Naive thymus-derived CD4-positive, alpha-beta T cell (primary cell): ENCODE measurements at places on chromosomes 7 and 10.

DNA sequence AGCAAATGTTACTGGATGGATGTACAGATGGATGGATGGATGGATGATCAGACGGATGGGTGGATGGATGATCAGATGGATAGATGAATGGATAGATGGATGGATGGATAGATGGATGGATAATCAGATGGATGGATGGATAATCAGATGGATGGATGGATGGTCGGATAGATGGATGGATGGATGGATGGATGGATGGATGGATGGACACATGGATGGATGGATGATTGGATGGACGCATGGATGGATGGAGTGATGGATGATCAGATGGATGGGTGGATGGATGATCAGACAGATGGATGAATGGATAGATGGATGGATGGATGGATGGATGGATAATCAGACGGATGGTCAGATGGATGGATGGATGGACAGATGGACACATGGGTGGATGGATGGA is 90.3 kb upstream of the TCF7L2 start:
- DNase-seq: no peak

DNA sequence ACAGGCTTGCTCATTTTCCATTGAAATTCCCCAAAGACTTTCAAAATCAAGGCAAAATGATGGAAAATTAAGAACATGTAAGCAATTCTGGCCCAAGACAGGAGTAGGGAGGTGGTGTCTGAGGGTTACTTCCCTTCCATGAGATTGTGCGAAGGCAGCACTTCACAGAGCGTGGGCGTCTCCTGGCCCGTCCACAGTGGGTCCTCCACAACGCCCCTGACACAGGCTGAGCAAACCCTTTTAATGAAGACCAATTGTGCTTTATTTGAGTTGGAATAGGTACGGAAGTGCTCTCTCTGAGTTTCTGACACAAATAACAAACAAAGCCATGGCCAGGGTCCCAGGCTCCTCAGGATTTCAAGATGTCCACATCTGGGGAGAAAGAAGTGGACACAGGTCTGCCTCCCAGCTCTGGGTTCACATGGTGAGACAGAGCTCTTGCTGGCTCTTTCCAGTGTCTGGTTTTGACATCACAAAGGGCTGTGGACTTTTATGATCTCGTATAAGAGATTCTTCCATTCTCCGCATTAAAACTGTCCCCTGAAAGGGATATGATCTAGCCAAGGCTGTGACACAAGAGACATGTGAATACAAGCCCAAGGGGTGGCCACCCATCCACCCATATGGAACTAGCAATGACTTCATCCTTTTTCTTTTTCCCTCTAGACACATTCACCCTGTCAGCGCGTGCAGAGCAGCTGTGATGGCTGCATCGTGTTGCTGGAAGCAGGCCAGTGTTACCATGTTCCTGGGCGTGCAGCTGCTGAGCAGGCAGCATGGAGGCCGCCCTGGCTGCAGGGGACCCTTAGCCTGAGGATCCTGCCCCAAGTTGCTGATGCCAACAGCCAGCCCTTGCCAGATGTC is 145.6 kb downstream of the ADAM12 start:
- no peak for DNase-seq

DNA sequence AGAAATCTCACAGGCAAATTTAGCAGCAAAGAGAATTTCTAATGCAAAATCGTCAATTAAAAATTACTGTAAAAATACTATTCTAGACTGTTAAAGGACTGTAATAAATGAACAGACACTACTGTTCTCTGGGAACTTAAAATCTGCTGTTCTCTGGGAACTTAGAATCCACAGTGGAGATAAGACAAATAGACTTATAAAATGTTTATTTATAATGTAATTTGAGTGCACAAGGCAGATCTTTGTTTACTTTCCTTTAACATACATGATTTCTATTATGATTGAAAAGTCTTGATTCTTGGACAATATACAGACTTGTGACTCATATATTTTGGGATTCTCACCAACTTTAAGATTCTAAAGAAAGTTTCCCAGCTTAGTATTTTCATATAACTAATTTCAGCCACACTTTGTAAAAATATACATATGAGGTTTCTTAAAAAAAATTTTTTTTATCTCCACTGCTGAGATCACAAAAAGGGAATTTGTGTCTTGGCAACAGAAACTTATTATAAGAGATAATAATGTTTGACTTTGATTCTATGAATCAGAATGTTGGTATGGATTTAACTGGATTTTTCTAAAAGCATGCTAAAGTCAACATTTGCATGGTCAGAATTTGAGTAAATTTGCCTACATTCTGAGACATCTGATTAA is 166.3 kb upstream of the RHOBTB1 start:
- DNase-seq: no peak

GRCh38 chr10:42933448-42934340 is 143.2 kb upstream of the RET start:
- DNase-seq: peak; percentile 59

DNA sequence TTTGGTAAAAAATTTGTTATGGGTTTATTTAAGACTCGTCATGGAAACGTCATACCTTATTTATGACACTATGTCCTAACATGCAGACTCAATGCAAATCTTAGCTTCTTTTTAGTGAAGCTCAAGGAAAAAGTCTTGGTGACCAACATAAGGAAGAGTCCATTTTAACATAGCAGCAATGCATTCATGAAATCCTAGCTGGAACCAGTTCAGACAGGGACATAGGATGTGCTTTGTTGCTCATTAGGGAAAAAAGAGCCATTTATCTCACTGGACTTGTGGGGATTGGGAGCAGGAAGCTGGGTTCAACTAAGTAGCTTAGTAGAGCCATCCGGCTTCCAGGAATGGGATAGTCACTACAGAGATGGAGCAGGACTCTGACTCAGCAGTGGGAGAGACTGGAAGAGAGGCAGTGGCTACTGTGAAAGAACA is 100.7 kb upstream of the DKK1 start:
- no peak for DNase-seq

- no peak for DNase-seq
Measured at GRCh38 chr10:123561141-123561440, 105.1 kb upstream of the GPR26 start.

DNA sequence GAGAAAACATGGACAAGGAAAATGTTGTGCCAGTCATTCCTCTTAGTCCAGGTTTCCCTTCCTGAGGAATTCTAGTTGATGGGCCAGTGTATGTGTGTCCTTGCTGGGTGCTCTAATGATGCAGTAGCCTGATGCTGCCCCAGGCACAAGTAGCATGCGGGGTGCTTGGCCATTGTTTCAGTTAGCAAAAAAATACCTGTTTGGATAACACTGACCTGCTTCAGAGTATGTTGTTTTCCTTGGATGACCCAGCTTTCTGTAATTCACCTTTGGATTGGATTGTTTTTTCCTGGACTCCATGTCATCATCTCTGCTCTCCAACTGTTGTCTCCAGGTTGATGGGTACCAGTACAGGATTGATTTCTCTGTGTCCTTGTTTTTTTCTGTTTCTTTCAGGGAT is 169.2 kb downstream of the SND1 start:
- no peak for DNase-seq

DNA sequence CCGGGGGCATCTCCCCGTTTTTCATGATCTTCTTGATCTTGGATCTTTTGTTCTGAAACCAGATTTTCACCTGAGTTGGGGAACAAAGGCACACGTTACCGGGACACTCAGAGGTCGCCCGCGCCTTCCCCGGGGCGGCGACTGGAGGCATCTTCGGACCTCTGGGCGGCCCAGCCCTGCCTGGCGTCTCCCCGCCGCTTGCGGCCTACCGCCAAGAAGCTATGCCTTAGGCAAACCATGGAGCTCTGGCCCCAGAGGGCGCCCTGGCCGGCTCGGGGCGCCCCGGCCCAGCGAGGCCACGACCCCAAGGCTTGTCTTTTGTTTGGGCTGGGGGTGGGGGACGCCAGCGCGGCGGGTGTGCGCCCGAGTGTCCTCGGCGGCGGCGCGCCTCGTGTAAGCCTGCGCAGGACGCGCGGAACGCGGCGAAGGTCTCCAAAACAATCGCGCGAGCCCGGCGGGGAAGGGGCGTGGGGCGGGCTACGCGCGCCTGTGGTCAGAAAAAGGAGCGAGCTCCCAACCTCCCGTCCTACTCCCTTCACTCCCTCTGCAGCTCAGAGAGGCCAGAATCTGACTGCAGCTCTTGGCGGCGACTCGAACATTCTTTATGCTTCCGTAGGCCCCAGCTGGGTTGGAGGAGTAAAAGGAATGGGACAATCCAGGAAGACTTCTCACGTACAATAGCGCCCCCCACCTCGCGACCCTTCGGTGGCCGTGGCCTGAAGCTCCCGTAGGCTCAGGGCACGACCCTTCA is 3.5 kb downstream of the DLX5 start:
- no peak for DNase-seq

- DNase-seq: no peak
Measured at GRCh38 chr10:75450644-75451640, 19.5 kb downstream of the LRMDA start.

GRCh38 chr7:1526271-1526754 is 4.2 kb upstream of the MAFK start:
- no peak for DNase-seq

- DNase-seq: no peak
Measured at GRCh38 chr10:21532694-21533466, 1.2 kb upstream of the MLLT10 start.

DNA sequence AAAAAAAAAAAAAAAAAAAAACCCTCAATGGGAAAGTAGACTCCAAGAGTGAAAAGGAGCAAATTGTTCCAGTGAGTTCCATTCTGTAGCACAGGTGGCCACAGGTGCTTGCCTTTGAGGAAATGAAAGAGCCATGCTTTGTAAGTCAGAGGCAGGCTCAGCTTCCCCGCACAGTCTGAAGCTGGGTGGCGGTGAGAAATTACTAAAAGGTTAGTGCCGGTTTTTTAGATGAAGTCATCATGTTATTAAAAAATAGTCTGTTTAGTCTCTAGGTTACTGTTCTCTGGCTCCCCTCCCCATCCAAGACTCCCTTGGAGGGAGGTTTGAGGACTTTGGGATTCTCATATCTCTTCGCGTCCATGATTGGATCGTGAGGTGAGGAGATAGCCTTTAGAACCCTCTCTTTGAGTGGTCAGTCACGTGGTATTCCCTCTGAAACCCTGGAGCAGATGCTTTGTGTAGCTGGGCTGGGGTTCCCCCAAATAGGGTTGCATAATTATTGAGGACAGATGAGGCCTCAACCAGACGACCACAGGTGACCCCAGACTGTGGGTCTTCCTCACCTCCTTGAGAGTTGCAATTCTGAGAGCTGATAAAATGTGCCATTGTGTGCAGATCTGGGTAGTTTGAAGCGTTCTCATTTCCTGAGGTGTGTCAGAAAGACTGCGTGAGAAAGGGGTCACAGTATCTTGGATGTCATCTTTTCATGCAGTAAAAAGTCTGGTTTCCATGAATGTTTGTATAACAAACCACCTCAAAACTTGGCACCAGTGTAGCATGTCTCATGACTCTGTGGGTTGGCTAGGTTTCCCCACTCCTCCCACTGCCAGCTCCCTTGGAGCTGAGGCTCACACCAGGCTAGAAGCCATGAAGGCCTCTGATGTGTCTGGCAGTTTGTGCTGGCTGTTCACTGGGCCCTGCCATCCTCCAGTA is 27.1 kb downstream of the OGDH start:
- no peak for DNase-seq

DNA sequence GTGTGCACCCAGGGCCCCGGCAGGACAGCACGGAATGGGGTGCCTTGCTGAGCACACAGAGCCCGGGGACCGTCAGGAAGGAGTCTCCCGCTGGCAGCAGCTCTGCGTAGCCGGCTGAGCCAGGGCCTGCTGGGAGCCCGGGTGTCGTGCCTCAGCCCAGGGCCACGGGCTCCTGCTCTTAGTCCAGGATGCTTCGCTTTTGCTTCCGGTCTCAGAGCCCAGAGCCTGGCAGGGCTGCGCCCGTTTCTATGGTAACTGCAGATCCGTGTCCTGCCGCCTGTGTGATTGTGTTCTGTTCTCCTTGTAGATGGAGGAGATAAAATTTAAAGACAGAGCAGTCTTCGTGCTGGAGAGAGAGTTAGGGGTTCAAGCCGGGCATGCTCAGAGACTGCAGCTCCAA is 53.7 kb upstream of the DPYSL4 start:
- DNase-seq: no peak

DNA sequence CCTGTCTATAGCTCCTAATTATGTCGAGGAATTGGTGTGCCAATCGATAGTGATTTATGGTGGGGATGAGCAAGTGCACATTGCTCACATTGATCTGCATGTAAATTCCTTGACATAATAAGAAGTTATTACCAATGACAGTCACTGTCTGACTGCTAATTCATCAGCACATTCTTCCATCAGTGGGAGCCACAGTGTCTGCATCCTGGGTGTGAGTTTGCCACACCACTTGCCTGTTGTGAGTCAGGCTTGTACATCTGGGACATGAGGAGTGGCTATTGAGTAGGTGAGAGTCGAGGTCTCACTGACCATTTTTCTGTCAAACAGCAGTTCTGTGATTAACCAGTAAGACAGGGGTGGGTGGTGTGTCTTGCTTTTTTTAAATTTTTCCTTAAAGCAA is 263.4 kb downstream of the LRMDA start:
- DNase-seq: no peak

- DNase-seq: no peak
Measured at GRCh38 chr10:69649786-69650550, 19.9 kb downstream of the FAM241B start.

- no peak for DNase-seq
Measured at GRCh38 chr10:96758423-96758822, 38.1 kb upstream of the PIK3AP1 start.
